Hippocampal formation (tissue), 2 donors: ENCODE measurements at places on chromosomes 7 and 10.

GRCh38 chr7:104958371-104958865 is 55.6 kb upstream of the KMT2E start:
- DNase-seq, result no peak

GRCh38 chr7:147432079-147432478 is 1158.5 kb upstream of the C7orf33 start:
- peak; percentile 66 for DNase-seq

DNA sequence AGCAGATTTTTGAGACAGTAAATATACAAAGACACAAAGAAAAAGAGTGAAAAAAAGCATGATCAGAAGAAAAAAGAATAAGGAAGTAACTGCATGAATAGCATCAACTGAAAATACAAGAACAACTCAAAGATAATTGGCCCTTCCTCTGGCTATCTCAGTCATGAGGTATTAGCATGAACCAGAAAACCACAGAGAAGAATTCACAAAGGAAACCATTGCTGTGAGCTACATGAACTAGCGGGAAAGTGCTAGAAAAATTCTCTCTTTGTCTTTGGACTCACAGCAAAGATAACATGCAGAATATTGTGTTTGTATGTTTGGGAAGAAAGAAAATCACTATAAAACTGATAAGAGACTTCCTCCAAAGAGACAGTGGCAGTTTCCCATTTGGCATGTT is 82.9 kb downstream of the SORCS1 start:
- no peak for DNase-seq

DNA sequence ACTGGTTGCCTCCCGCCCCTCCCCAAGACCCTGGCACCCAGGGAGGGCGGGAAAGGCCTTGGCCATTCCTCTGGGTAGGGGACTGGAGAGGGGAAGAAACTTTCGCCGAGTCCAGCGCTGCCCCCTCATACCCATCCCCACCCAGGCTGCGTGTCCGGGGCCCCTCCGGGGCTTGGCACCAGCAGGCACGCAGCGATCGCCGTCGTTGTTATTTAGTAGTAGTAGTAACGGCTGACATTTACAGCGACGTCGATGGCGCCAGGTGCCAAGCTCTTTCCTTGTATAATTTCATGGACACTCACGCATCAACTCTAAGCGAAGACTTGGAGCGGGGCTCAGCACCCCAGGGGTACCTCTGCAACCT is 3.3 kb upstream of the PDGFA start:
- DNase-seq, result no peak

DNA sequence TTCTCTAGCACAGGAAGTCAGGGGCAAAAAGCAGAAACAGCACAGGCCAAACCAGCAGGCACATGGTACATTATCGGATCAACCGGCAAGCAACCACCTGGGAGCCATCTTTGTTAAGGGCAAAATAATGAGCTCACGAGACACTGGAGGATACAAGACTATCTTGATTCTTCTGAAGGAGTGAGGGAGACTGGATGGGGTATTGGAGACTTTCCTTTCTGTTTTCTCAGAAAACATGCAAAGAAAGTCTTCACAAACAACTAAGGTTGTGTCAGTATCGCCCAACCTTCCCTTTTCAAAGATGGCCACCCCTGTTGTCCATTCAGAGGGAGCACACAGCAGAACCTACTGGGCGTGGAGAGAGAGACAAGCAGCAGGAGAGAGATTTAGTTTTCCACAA is 29.6 kb downstream of the GOLGA7B start:
- DNase-seq, result no peak

DNA sequence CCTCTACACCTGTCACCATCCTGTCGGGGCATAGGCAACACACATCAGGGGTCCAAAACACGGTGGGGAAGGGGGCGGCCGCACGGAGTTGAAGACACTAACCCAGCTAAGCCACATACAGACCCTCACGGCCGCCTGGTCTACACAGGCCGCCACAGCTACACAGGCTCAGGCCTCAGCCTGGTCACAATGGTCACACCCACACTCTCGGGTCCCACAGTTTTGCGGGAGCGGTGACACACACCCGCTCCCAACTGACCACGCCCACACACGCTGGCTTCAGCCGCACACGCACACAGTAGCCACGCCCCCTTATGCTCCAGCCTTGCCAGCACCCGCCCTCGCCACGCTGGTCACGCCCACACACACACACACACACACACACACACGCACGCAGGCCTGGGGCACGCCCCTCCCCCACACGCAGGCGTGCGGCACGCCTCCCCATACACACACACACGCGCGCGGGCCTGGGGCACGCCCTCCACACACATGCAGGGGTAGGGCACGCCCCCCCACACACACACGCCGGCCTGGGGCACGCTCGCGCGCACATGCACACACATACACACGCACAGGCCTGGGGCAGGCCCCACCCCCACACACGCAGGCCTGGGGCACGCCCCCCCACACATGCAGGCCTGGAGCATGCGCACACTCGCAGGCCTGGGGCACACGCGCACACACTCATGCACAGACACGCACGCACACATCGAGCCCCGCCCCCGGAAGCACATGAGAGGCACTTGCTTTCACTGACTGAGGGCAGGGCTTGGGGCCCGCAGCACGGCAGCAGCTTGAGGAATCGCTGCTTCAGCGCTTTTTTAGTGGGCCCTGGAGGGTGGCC is 12.3 kb upstream of the OGA start:
- DNase-seq, result no peak

- no peak for DNase-seq
These were observed 247.3 kb upstream of the PTN start for GRCh38 chr7:137590756-137591305.

- no peak for DNase-seq
These were observed 174.8 kb downstream of the RTKN2 start for GRCh38 chr10:62093863-62094291.

DNA sequence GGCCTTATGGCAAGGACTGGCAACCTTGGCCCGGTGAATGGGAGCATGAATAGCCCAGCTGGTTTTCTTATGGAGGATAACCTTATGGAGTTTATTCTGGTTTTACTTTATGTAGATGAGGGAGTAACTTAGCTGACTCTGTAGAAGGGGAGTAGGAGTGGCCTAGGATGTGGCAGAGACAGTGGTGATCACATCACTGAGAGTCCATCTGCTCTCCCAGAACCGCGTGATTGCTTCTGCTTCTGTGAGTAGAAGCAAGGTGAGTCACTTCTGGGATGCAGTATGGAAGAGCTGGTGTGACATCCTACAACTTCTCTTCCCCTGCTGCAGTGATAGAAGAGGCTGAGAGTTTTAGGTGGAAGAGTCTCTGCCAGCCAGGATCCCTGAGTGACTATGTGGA is 129.2 kb downstream of the RPS24 start:
- no peak for DNase-seq

DNA sequence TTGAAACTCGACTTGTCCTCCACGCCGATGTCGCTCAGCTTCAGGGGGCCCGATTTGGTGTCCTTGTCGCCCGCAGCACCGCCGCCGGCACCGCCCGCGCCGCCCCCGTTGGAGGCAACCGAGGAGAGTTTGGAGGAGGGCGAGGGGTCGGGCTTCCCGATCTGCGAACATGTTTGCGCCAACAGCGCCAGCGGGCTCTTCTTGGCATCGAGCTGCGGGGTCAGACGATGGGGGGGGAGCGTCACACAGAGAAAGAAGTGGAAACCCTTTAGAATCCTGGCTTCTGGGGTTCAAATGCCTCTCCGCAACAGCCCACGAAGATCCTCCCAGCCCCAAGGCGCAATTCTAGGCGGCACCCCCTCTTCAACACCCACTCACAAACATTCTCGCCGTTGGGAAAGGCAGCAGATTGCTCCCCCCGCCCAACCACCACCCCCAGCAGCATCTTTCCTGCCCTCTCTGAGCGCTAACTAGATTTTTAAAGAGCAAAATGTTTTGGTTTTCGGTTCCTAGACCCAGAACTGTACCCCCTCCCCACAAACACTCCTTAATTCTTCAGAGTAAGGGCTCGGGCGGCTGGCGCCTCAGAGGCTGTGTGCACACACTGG is 1.3 kb downstream of the ZNF503 start:
- no peak for DNase-seq

GRCh38 chr10:10613656-10614244 is 403.9 kb upstream of the CELF2 start:
- no peak for DNase-seq

- DNase-seq, result no peak
These were observed 43.3 kb upstream of the AMPH start for GRCh38 chr7:38674513-38674912.

DNA sequence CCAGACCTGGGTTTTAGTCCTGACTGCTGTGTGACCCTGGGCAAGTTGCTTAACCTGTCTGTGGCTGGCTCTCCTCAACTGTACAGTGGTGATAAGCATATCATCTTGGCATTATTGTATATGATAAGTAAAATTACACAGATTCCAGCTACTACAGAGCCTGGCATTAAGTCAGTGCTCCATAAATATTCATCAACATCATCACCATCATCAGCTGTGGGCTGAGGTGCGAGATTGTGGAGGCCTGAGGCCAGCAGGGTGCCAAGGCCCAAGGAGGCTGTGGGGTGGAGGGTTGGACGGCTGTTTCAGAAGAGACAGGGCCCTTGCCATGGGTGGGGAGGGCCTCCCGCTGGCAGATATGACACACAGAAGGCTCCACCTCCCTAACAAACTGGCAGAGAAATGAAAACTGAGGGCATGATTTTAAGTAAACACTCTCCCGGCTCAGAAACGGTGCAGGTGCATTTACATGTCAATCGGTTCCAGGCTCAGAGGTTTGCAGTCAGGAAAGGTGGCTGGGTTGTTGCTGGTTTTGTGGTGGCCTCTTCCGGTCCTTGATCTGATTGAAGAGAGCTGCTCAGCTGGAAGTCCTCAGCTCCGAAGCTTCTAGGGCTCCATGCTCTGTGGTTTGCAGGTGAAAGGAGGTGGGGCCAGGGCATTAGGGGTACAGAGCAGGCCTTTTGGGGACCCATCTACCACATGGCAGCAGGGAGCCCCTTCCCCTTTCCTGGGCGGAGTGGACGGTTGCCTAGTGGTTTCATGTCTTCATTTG is 10.2 kb downstream of the CRYGN start:
- no peak for DNase-seq

- DNase-seq, result no peak
These were observed 24.3 kb downstream of the NUP42 start for GRCh38 chr7:23205909-23206767.

GRCh38 chr7:158042156-158042880 is 545.3 kb downstream of the PTPRN2 start:
- DNase-seq, result no peak

DNA sequence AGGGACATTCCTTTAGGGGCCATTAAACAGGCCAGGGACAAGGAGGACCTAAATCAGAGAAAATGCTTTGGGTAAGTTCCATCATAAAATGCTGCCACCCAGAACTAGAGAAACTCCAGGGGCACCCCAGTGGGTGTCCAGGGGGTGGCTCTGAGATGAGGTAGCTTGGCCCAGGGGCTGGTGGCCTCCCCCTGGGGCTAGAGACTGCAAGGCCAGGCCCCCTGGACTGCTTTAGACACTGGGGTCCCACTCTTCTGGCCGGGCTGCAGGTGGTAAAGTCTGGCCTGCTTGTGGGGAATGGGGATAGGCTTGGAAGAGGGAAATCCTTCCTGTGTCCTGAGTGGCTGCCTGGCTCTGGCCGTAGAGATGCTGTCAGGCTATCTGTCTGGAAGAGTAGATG is 169.6 kb upstream of the PODXL start:
- no peak for DNase-seq

DNA sequence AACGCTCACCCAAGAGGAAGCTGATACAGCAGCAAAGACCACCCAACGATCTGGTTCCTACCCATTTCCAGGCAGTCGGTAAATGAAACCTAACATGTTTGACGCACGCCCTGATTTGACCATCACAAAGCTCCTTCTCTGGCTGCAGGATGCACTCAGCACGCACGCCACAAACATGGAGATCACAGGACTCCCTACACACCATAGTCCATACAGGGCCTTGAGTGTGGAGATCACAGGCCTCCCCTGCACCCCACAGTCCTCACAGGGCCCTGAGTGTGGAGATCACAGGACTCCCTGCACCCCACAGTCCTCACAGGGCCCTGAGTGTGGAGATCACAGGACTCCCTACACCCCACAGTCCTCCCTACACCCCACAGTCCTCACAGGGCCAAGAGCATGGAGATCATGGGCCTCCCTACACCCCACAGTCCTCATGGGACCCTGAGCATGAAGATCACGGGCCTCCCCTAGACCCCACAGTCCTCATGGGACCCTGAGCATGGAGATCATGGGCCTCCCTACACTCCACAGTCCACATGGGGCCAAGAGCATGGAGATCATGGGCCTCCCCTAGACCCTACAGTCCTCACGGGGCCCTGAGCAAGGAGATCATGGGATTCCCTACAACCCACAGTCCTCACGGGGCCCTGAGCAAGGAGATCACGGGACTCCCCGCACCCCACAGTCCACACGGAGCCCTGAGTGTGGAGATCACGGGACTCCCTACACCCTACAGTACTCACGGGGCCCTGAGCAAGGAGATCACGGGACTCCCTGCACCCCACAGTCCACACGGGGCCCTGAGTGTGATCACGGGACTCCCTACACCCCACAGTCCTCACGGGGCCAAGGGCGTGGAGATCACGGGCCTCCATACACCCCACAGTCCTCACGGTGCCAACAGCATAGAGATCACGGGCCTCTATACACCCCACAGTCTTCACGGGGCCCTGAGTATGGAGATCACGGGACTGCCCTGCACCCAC is 409.2 kb downstream of the DNAJB6 start:
- no peak for DNase-seq

GRCh38 chr7:11835260-11835659 is 3.3 kb upstream of the THSD7A start:
- DNase-seq, result no peak

DNA sequence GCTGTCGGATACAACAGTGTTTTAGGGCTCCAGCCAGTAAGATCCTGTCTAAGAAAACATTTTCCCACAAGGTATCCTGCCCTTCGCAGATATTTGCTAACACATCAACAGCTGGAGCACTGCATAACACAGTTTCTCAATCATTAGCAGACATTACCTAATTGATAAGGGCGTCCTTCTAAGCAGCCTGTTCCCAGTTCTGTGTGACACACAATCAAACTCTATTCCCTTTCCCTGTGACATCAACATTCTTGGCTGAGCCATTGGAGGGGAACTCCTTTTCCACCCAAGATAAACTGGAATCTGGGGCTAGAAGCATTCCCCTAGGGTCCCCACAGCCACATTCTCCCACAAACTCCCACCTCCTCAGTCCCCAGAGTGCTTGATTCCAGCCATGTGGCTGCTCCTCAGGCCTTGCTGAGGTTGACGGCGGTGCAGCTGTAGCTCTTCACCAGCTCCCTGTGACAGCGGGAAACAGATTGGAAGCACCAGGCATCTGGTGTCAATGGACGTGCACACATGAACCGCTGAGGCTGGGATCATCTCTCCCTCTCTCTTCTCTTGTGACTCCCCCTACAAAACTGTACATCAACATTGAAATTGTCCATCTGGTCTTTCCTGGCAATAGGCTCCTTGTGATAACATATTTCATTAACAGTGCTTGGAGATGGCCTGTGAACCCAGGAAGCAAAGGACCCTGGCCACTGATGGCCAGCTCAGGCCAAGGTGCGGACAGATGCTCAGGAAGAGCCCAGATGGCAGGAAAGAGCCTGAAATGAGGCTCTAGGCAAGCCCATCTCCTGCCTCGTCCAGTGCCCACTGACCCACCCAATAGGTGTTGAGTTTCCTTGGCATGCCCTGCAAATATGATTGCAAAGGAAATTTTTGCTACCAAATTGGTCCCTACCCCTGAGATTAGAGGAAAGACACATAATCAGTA is 131.1 kb upstream of the TBX20 start:
- DNase-seq, result no peak
